Activated CD4-positive, alpha-beta memory T cell treated with anti-CD3 and anti-CD28 coated beads for 36 hours (primary cell): ENCODE measurements at places on chromosomes 6 and 20. TPM values are rescaled to one million over a fixed set of nuclear protein-coding genes. Genes with fewer than 3 reads are reported as not detected.
A peak's percentile ranks its signal among the peaks of the same experiment; 100 is the strongest.

- peak; percentile 94 for DNase-seq
- H3K27me3 ChIP-seq, result no peaks in the 10 kb centered on the region
- H3K4me3 ChIP-seq, result peak within 1 kb of the TSS; percentile 97
- peaks cover 22% of the 10 kb centered on the region for H3K4me1 ChIP-seq
Measured at GRCh38 chr6:138773177-138774091, at the start of gene CCDC28A. Gene CCDC28A, plus strand, starts transcription at chr6:138773769. Its CDS starts 2,352 bp downstream, at chr6:138776121.

The EMILIN3 gene
- total RNA-seq, result not detected

DNA sequence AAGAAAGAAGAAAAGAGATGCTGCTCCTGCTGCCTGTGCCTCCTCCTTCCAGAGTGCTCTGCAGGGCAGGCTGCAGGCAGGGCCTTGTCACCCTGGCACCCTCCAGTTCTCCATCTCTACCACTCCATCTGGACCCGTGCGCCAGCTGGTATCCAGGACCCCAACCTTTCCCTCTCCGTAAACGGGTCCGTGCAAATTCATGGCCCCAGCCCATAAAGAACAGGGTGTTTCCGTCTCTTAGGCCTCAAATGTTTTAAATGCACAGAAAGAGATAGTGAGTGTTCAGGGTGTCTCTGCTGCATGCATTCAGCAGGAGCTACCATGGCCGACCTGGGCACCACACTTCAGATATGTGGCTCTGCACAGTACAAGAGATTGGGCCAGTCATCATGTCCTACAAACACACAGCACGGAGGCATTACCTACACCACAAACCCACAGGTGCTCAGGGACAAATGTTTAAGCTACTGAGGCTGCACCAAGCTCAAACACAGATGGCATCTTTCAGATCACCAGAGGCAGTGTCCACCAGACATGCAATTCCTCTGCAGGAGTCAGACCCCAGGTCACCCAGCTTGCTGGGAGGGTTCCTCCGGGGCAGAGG, 258.1 kb downstream of the DLL1 start:
- peaks cover 3% of the 10 kb centered on the region for H3K36me3 ChIP-seq
- no peaks in the 10 kb centered on the region for H3K4me1 ChIP-seq
- H3K27me3 ChIP-seq, result no peaks in the 10 kb centered on the region
- no peak overlapping the region for H3K27ac ChIP-seq
- no peak for DNase-seq
- no peak overlapping the region for H3K4me3 ChIP-seq

- no peak overlapping the region for H3K4me3 ChIP-seq
- H3K27ac ChIP-seq, result no peak overlapping the region
- no peak for DNase-seq
- H3K27me3 ChIP-seq, result no peaks in the 10 kb centered on the region
- peaks cover 16% of the 10 kb centered on the region for H3K4me1 ChIP-seq
Measured at GRCh38 chr20:35856866-35857265, 85.1 kb downstream of the PHF20 start.

The GPX6 gene
- total RNA-seq, result not detected

The GCNT2 gene
- 1.5 TPM for total RNA-seq

GRCh38 chr6:6196762-6197161, 123.7 kb downstream of the F13A1 start:
- H3K36me3 ChIP-seq, result no peaks in the 10 kb centered on the region
- DNase-seq, result no peak
- peaks cover 24% of the 10 kb centered on the region for H3K27me3 ChIP-seq
- H3K4me3 ChIP-seq, result no peak overlapping the region

DNA sequence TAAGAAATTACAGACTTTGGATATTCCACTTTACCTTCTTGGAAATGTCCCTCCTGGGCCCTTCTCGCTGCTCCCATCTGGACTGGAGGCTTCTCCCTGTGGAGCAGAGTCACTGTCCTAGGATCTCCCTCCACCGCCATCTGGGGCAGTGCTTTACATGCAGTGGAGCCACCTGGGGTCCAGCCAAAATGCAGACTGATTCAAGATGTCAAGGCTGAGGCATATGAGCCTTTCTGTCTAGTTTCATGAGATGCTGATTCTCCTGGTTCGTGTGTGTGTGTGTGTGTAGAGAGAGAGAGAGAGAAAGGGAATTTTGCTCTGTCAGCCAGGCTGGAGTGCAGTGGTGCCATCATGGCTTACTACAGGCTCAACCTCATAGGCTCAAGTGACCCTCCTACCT, 14.9 kb downstream of the MICA start:
- no peak overlapping the region for H3K4me3 ChIP-seq
- no peak overlapping the region for H3K27ac ChIP-seq
- H3K27me3 ChIP-seq, result no peaks in the 10 kb centered on the region
- H3K36me3 ChIP-seq, result peaks cover 19% of the 10 kb centered on the region
- DNase-seq, result no peak
- no peaks in the 10 kb centered on the region for H3K4me1 ChIP-seq

DNA sequence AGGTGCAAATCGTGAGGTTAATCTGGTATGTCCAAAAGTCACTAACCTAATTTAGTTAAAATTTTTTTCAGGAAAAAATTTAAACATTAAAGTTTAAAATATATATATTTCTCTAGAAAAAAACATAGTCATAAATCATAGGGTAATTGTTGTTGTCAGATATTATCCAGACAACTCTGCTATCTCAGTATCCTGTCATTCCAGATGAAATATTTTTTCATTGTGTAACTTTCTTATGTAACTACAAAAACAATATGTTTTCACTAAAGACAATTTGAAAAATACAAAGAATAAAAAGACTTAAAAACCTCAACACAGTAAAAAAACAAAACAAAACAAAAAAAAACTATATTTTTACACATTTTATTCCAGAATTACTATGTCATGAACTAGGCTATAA, 57.6 kb downstream of the TENT5A start:
- H3K4me1 ChIP-seq, result no peaks in the 10 kb centered on the region
- H3K27me3 ChIP-seq, result no peaks in the 10 kb centered on the region
- H3K36me3 ChIP-seq, result no peaks in the 10 kb centered on the region
- DNase-seq, result no peak

DNA sequence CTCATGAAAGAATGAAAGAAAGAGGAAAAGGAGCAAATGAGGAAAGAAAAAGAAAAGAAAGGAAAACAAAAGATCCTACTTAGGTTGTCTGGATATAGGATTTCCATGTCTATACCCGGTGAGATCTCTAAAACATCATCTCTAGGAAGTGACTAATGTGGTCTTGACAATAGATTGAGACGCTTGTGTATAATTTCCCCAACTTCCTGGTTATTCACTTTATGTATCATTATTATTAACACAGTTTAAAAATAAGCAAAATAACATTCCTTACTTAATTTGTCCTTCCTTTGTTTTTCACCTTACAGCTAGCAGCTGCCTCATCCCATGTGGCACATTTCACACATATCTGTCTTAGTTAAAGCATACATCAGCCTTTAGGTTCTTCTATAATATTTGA, 27.0 kb downstream of the LAMA4 start:
- no peak overlapping the region for H3K27ac ChIP-seq
- DNase-seq, result no peak
- peaks cover 10% of the 10 kb centered on the region for H3K27me3 ChIP-seq
- no peak overlapping the region for H3K4me3 ChIP-seq

DNA sequence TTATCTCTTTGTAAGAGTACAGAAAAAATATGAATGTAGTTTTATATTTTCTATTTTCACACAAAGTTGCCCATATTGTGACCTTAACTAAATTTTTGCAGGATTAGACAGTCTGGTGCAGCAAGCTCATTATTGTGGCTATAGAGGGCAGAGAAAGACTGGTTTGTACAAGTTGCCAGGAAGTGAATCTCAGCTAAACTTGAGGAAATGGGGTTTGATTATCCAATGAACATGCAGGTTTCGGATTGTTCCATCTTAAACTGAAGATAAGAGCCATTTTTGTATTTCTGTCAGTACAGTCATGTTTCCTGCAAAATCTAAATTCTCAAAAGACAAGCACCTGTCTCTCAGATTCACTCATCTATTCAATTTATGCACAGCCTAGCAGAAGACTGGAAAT, 390.9 kb downstream of the MMUT start:
- H3K4me1 ChIP-seq, result no peaks in the 10 kb centered on the region
- no peak for DNase-seq
- no peaks in the 10 kb centered on the region for H3K27me3 ChIP-seq
- no peaks in the 10 kb centered on the region for H3K36me3 ChIP-seq
